CD8-positive, alpha-beta memory T cell (primary cell): ENCODE measurements at places on chromosomes 11 and 22. TPM values are rescaled to one million over a fixed set of nuclear protein-coding genes. Genes with fewer than 3 reads are reported as not detected.
A peak's percentile ranks its signal among the peaks of the same experiment; 100 is the strongest.

ANO9 gene
- total RNA-seq = 26.4 TPM

MOGAT2 gene
- total RNA-seq = not detected

OR4C15 gene
- not detected for total RNA-seq

LMNTD2 gene
- total RNA-seq = 2.4 TPM

UBQLNL gene
- total RNA-seq = not detected

SCGB1A1 gene
- total RNA-seq = not detected

RGL4 gene
- total RNA-seq = 4.8 TPM

MUC15 gene
- total RNA-seq = not detected

TNNI2 gene
- total RNA-seq = 0.33 TPM

PRRG4 gene
- 0.51 TPM for total RNA-seq

CHRM1 gene
- total RNA-seq = not detected

DNA sequence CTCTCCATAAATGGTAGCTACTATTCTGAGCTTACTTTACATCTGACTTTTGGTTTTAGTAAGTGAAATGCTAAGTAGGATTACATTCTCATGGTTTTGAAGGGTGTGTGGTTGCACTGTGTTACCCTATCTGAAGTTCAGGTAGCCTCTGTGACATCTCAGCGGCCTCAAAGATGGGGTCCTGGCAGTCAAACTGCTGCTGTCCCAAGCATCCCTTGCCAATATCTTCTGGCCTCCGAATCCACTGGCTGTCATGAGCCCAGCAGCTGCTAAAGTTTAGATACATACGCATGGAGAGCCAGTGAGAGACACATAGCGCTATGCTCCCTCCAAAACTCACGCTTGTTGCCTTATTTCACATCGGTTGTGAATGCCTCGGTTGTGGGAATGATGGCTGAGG, 34.9 kb downstream of the UBASH3B start:
- no peak overlapping the region for H3K27ac ChIP-seq
- DNase-seq = no peak
- H3K4me1 ChIP-seq = peaks cover 63% of the 10 kb centered on the region
- H3K4me3 ChIP-seq = peak overlapping the region; percentile 51
- H3K36me3 ChIP-seq = no peaks in the 10 kb centered on the region

GRCh38 chr11:66264914-66265313, 3.5 kb upstream of the RAB1B start:
- H3K4me1 ChIP-seq = peaks cover 8% of the 10 kb centered on the region
- peaks cover 13% of the 10 kb centered on the region for H3K36me3 ChIP-seq
- H3K27ac ChIP-seq = no peak overlapping the region
- no peak for DNase-seq

GRCh38 chr11:131186629-131187101, 183.8 kb upstream of the NTM start:
- no peak for DNase-seq
- no peak overlapping the region for H3K27ac ChIP-seq
- no peaks in the 10 kb centered on the region for H3K4me1 ChIP-seq
- H3K4me3 ChIP-seq = no peak overlapping the region
- no peaks in the 10 kb centered on the region for H3K36me3 ChIP-seq

DNA sequence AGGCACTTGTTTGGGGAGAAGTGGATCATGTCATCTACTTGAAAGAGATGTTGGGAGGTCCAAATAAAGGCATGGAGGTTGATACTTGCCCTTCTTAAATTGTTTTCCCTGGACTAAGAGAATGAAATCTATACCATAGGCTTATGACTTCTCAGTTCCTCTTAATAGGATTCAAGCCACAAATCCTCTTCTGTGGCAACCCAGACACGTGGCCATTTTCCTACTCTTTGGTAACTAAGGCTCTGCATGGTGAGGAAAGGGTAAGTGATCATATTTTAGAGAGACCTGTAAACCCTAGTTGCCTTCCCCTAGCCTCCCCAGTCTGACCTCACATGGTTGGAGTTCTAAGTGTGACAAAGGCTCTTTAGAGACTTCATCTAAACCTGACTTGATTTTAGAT, 72.9 kb upstream of the CD44 start:
- peaks cover 31% of the 10 kb centered on the region for H3K4me1 ChIP-seq
- H3K36me3 ChIP-seq = no peaks in the 10 kb centered on the region
- no peaks in the 10 kb centered on the region for H3K27me3 ChIP-seq
- no peak overlapping the region for H3K27ac ChIP-seq
- no peak overlapping the region for H3K4me3 ChIP-seq

DNA sequence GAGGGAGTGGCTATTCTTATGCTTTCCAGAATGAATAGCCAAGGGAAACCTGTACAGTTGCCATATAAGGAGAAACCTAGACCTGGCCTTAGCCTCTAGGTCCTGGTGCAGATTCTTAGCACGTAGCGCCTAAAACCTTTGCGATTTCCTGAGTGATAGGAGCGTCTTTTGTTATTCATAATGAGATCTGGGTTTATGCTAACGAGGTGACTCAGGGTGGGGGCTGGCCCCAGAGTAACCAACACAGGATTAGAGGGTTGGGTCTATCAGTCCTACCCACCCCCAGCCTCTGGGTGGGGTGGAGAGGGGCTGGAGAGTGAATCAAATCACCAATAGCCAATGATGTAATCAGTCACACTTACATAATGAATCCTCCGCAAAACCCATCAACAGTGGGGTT, 73.4 kb upstream of the PARVG start:
- H3K4me1 ChIP-seq = no peaks in the 10 kb centered on the region
- H3K27me3 ChIP-seq = no peaks in the 10 kb centered on the region
- H3K36me3 ChIP-seq = no peaks in the 10 kb centered on the region
- no peak overlapping the region for H3K4me3 ChIP-seq
- no peak for DNase-seq

- peaks cover 15% of the 10 kb centered on the region for H3K27me3 ChIP-seq
- H3K27ac ChIP-seq = no peak overlapping the region
- no peak overlapping the region for H3K4me3 ChIP-seq
- DNase-seq = no peak
- no peaks in the 10 kb centered on the region for H3K4me1 ChIP-seq
These were observed 1.0 kb downstream of the RASSF10 start for GRCh38 chr11:13009921-13010748.

GRCh38 chr11:80995523-80995922, 1554.7 kb upstream of the TENM4 start:
- DNase-seq = no peak
- no peak overlapping the region for H3K27ac ChIP-seq
- no peaks in the 10 kb centered on the region for H3K4me1 ChIP-seq
- H3K27me3 ChIP-seq = no peaks in the 10 kb centered on the region

DNA sequence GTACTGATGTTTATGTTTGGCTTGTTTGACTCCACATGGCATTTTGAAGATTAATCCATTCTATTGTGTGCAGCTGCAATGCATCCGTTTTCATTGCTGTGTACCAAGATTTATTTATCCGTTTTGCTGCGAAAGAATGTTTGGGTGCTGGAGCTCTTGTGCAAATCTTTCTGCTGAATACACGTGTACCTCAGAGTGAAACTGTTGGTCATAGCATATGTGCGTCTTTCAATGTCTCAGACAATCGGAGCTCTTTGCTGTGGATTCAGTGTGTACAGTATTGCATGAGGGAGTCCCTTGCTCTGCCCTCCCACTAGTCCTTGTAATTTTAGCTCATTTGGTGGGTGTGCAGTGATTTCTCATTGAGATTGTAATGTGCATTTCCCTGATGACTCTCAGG, 545.4 kb downstream of the TBC1D22A start:
- H3K4me1 ChIP-seq = no peaks in the 10 kb centered on the region
- H3K27ac ChIP-seq = no peak overlapping the region
- H3K36me3 ChIP-seq = no peaks in the 10 kb centered on the region

DNA sequence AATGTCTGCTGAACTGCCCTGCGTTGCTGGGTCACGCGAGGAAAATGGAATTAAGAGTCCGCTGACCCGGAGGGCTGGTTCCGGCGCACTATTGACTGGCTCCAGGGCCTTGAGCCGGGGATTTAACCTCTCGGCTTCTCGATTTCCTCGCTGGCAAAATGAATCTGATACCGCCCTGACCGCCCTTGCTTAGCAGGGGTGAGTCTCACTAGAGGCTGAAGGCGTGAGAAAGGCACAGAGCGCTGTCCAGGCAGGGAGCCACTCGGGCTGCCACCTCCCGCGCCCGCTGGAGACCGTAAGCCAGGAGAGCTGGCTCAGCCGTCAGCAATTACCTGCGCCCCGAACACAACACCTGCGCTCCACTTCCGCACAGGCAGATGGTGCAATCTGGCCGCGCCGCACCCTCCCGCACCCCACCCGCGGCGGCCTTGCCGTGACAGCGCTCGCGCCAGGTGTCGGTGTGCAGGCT, 65.6 kb downstream of the BUD13 start:
- no peak for DNase-seq
- H3K4me3 ChIP-seq = no peak overlapping the region
- H3K27me3 ChIP-seq = no peaks in the 10 kb centered on the region
- no peaks in the 10 kb centered on the region for H3K36me3 ChIP-seq
- H3K27ac ChIP-seq = no peak overlapping the region

GRCh38 chr22:37843741-37844089, 419 bp downstream of the ANKRD54 start:
- peaks cover 21% of the 10 kb centered on the region for H3K4me1 ChIP-seq
- H3K36me3 ChIP-seq = peaks cover 4% of the 10 kb centered on the region
- peak overlapping the region; percentile 87 for H3K27ac ChIP-seq

DNA sequence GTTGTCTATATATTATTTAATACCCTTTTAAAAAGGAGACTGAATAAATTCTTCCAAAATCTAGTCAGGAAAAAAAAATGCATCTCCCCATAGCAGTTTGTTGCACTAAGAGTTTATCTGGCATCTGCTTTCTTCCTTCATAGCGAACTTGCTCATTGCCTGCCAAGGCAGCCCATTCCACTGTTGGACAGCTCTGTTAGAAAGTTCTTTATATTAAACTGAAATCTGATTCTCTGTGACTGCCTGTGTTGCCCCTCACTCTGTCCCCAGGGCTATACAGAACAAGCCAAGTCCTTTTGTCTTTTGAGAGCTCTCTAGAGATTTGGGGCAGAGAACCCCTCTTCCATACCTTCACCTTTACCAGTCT, 3.3 kb upstream of the CHRDL2 start:
- H3K27ac ChIP-seq = no peak overlapping the region
- H3K4me1 ChIP-seq = no peaks in the 10 kb centered on the region
- H3K36me3 ChIP-seq = no peaks in the 10 kb centered on the region

DNA sequence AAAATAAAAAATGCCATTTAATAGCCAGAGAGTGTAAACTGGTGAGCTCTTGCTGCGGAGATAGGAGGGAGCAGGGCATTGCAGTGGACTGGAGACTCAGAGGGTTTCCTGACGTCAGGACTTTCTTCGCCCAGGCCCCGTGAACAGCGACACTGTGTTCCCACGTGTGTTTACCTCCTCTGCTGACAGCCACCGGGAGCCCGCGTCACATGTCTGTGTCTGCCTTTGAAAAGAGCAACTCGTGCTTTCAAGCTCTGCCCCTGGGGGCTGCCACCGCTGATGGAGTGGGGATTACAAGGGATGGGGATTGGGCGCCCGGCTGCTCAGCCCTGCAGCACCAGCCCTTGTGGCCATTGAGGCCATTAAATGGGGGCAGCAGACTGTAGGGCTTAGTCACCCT, 3.3 kb downstream of the TANGO2 start:
- H3K4me3 ChIP-seq = no peak overlapping the region
- H3K36me3 ChIP-seq = peaks cover 7% of the 10 kb centered on the region
- H3K4me1 ChIP-seq = peaks cover 47% of the 10 kb centered on the region
- H3K27me3 ChIP-seq = no peaks in the 10 kb centered on the region
- H3K27ac ChIP-seq = peak overlapping the region; percentile 40

DNA sequence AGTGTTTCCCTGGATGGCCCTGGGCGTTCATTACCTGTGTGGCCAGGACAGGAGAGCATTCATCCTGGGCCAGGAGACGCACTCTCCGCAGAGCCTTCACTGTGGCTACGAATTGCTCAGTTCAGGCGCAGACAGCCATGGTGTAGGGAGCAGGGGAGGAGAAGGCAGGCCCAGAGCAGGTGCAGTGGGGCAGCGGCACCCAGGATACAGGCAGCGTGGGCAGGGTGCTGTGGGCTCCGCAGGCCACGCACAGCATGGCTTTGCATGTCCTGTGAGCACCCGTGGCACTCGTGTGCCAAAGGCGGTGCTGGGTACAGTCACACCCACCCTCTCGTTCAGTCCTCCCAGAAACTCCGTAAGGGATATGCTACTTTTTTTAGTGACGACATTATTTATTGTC, 124.2 kb upstream of the B3GAT1 start:
- H3K27ac ChIP-seq = no peak overlapping the region
- no peak overlapping the region for H3K4me3 ChIP-seq
- peaks cover 7% of the 10 kb centered on the region for H3K27me3 ChIP-seq
- H3K36me3 ChIP-seq = no peaks in the 10 kb centered on the region

- no peak overlapping the region for H3K4me3 ChIP-seq
- H3K27me3 ChIP-seq = no peaks in the 10 kb centered on the region
- DNase-seq = no peak
These were observed 20.8 kb downstream of the BID start for GRCh38 chr22:17753401-17753989.

GRCh38 chr22:43639228-43639948, 172.7 kb downstream of the EFCAB6 start:
- no peaks in the 10 kb centered on the region for H3K36me3 ChIP-seq
- H3K27me3 ChIP-seq = no peaks in the 10 kb centered on the region
- DNase-seq = no peak
- no peak overlapping the region for H3K4me3 ChIP-seq

DNA sequence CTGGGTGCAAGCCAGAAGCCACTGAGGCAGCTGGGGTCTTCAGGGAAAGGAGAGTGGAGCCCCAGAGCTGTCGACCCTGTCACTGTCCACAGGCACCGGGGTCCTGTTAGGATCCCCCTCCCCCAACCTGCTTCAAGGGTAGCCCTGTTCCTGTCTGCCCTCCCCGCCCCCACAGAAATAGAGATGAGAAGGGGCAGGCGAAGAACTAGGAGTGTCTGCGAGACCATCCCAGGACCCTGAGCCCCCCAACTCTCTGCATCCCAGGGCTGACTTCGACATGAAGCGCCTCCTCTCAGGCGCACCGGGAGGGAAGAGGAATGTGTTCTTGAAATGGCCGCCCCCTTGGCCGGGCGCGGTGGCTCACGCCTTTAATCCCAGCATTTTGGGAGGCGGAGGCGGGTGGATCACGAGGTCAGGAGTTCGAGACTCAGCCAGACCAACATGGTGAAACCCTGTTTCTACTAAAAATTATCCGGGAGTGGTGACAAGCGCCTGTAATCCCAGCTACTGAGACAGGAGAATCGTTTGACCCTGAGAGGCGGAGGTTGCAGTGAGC, 607 bp upstream of the ZNF70 start:
- peaks cover 7% of the 10 kb centered on the region for H3K4me1 ChIP-seq
- H3K36me3 ChIP-seq = no peaks in the 10 kb centered on the region
- DNase-seq = no peak
- peak overlapping the region; percentile 67 for H3K27ac ChIP-seq

GRCh38 chr11:93783362-93783761, 720 bp upstream of the MED17 start:
- peak overlapping the region; percentile 86 for H3K4me3 ChIP-seq
- H3K4me1 ChIP-seq = peaks cover 31% of the 10 kb centered on the region
- H3K36me3 ChIP-seq = peaks cover 3% of the 10 kb centered on the region
- no peaks in the 10 kb centered on the region for H3K27me3 ChIP-seq
- no peak for DNase-seq
